ENCODE measurements at places on chromosomes 16 and 17.

DNA sequence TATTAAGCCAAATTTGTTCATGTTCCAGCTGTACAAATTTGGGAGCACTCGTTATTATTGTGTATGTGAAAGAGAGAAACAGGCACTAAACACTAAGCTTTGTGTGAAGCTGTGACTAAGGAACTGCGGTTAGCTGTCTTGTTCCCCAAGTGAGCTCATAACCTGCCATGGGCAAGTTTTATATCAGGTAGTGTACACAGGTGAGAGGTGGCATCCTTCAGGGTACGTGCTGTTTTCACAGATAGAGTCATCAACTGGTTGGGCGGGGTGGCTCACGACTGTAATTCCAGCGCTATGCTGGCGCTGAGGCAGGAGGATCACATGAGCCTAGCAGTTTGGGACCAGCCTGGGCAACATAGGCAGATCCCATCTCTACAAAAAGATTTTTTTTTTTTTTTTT is 2.8 kb downstream of the DNAJA3 start:
- DNase-seq = no peak

- DNase-seq = no peak
Measured at GRCh38 chr16:35176449-35176848, 1717.0 kb downstream of the TP53TG3F start.

DNA sequence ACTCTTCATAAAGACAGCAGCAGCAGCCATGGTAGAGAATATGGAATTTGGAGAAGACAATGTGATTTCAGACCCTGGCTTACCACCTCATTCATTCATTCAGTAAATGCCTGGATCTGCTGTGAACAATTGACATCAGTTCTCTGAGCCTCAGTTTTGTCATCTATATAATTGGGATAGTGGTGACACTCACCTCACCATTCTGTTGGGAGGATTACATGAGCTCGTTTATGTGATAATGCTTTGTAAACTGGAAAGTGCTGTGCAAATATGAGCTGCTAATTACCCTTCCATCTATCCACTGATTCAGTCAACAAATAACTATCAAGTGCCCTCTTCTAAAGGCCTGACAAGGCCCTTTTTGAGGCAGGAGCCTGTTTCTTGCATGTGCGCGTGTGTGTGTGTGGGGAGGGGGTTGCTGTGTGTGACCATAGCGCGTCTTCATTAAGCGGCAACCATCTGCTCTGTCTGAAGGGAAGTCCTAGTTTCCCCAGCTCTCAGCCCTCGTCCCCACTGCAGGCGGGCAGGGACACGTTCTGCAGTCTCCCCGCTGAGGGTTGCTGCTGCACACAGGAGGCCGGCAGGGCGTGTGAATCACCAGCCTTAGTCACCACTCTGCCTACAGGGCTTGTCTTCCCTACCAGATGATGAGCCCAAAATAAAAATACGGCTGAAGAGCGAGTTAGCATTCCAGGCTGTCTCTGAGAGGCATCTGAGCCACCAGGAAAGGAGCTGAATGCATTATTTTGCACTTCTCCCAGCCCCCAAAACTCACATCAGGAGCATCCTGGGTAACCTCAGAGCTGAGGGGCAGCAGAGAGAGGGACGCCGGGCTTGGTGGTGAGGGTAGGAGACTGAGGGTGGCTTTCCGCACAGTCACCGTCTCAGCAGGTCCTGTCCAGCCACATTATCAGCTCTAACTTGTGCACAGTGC is 19.9 kb downstream of the ARL4D start:
- DNase-seq = peak; percentile 27

- DNase-seq = no peak
Measured at GRCh38 chr16:55331648-55332185, 7.7 kb downstream of the IRX6 start.

- no peak for DNase-seq
Measured at GRCh38 chr16:67356396-67356795, 29.8 kb downstream of the LRRC36 start.

DNA sequence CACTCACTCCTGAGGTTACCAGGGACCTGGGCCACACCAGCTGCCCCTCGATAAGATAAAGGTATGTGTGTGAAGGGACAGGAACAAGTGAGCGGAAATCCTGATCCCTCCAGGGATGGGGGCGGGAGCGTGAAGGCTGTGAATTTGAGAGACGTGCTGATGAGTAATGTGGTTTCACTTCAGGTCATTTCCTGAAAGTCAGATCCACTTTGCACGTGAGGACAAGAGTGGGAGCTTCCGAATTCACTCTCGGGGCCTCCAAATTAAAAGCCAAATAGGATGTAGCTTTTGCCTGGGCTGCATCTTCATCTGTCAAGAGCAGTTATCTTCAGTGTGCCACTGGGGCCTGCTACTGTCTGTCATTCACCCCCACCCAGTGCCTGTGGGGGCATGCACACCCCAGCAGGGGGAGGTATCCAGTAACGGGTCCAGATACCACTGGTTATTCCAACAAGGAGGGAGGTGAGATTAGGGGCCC is 87.4 kb upstream of the LHX1 start:
- DNase-seq = no peak

- no peak for DNase-seq
Measured at GRCh38 chr16:50440531-50440930, 71.7 kb upstream of the BRD7 start.
